AML-193 (cell line): ENCODE measurements at places on chromosomes 6 and 20.

DNA sequence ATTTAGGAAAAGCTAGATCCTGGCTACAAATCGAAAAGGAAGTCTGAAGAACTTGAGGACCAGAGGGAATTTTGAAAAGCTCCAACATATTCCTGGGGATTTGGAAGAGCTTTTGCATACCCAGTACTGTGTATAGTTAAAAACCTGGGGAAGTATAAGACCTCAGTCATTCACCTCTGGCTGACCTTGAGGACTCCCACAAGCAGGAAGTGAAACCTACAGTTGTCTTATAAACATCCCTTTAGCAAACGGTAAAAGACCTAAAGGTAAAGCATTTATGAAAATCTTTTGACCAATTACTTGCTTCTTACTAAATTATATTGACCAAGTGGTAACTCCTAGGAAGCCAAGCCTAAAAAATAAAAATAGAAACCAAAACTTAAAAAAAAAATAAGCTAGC is 175.0 kb downstream of the HAO1 start:
- no peak for DNase-seq

DNA sequence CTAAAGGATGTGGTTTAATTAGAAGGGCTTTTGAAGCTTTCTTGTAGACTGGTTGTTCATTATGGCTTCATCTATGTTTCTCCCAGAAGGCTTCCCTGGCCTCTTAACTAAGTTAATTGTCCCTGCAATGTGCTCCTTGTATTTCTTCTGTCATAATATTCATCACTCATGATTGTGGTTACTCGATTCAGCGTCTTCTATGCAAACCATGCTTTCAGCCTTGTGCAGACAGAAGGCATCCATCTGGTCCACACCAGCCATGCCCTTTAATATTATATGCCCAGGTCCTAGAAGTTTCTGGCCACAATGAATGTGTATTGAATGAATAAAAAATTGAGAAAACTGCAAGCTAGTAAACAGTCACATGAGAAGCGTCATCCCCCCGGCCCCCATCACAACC is 163.2 kb downstream of the KHDC1L start:
- DNase-seq, result no peak

DNA sequence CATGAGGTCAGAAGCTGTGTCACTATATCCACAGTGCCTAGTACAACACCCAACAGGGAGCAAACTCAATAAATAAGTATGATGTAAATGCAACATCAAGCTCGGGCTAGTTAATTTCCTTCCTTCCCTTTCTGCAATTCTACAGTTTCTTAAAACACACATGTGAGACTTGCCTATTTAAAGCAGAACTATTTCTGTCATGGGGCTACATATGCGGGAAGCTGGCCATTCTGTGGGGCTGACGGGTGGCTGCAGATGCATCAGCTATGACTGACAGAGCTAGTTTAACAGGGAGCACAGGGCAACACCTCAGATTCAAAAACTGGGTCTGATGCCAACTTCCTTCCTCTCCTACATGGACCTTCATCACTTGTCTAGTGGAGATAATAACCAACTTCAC is 118.1 kb upstream of the ENPP5 start:
- no peak for DNase-seq

- no peak for DNase-seq
Measured at GRCh38 chr20:58173930-58174707, 54.3 kb downstream of the ANKRD60 start.
